NCI-H1092 (cell line): ENCODE measurements at places on chromosomes 6 and 20.

DNA sequence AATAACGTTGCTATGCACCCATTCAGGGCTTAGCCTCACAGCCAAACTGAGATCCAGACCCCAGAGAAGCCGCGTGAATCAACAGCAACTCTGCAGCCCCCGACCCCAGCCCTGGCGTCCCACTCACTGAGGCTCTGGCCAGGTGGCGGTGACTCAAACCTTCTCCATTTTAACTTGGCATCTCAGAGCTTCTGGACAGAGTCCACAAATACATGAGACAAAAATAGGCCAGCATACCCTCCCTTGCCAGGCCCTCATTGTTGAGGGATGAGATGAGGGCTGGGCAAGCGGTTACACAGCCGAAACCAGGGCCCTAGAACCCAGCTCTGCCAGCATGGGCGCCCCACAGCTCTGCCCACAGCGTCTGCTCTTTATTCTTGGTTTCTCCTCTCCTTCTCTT, 118.4 kb downstream of the MYLK4 start:
- no peak for DNase-seq

DNA sequence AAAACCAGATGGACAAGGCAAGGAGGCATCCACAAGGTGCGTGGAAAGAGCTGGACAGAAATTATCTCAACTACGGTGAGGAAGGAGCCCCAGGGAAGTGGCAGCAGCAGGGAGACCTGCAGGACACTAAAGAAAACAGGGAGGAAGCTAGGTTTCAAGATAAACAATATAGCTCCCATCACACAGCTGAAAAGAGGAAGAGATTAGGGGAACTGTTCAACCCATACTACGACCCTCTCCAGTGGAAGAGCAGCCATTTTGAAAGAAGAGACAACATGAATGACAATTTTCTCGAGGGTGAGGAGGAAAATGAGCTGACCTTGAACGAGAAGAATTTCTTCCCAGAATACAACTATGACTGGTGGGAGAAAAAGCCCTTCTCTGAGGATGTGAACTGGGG, 26.8 kb downstream of the TRMT6 start:
- DNase-seq, result no peak

DNA sequence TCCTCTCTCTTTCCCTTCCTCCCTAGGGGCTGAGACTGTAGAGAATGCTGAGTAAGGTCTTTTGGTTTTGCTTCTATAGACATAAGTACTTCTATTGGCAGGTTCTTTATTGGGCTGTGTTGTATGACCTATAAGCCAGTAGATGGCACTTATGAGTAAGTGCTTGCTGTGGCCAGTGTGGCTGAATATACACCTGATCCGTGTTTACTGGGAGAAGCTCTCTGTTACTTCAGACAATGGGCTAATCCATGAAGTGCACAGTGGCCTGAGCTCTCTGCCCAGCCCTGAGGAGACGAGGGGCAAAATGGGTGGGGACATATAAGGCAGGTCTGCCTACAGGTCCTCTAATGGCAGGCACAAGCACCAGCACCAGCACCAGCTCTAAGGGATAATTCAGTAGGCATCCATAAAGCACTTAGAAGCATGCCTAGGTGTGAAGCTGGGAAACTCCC, 610.3 kb downstream of the RNF144B start:
- DNase-seq, result no peak

- DNase-seq, result no peak
Measured at GRCh38 chr6:19692506-19693298, 144.5 kb upstream of the ID4 start.

DNA sequence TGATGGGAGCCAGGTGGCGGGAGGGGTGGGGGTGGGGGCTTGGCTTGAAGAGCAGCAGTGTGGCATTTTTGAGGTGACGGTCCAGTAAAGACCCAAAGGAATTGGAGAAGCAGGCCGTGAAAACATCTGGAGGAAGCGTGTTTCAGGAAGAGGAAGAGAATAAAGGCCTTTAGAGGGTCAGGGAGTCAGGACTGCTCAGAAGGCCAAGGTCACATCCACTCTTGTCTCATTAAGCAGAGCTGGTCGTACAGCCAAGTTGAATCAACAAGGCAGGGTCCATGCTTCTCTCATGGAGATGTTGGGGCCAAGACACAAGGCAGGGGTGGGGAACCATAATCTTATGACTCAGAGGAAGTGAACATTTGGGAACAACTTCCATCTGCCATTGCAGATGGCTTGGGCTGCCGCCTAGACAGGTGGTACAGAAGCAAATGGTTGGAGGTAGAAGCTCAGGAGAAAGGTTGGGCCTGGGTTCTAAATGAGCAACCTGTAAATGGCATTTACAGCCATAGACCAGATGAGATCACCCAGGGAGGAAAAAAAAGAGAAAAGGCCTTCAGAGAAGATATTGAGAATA, 179.6 kb downstream of the TTLL2 start:
- DNase-seq, result no peak
